ENCODE measurements at places on chromosomes 5 and 9.

DNA sequence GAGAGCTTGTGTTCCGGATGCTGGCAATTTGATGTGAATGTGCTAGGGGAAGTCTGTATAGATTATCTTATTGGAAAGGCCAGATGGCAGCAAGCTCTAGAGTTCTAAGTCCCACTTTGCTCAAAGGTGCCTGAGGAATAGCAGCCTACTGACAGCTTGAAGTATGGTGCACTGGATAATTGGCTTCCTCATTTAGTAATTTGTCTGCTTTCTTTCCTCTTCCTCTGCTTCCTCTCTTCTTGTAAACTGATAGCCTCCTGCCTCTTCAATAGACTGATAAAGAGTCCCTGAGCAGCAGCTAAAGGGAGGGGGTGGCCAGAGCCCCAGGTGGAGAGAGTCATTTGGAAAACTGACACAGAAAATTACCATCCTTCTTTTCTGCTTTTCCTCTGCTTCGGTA lies 177.3 kb downstream of the FGF1 start:
- no peak for DNase-seq

DNA sequence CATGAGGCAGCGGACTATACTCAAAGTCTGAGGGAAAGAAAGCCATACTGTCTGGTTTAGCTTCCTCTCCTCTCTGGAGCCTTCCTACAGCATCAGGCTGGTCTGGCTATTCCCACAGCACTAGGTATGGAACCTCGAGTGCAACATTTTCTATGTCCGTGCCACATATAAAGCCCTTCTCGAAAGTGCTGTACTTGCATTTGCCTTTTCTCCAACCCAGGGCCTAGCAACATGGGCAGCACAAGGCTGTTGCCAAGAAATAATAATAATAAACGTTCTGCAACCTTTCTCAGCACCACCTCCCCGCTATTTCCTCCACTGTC lies 804 bp downstream of the MED10 start:
- DNase-seq, result no peak

GRCh38 chr5:538801-539468 lies 14.7 kb upstream of the SLC9A3 start:
- no peak for DNase-seq

DNA sequence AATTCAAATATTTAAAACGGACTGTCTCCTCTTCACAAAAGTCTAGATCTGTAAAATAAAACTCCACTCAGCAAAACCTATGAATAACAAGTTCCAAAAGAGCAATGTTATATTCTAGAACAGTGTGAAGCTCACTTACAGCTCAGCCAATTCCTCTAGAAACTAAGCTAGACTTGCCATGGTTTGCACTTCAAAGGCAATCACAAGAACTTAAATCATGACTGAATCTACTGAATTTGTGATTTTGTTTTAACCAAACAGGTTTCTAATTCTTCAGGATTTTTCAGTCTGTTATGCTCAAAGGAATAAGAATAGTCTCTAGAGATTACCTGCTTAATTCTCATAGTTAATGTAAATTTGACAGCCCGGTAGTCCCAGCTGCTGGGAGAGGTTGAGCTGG lies 1.4 kb upstream of the PKD2L2 start:
- no peak for DNase-seq

DNA sequence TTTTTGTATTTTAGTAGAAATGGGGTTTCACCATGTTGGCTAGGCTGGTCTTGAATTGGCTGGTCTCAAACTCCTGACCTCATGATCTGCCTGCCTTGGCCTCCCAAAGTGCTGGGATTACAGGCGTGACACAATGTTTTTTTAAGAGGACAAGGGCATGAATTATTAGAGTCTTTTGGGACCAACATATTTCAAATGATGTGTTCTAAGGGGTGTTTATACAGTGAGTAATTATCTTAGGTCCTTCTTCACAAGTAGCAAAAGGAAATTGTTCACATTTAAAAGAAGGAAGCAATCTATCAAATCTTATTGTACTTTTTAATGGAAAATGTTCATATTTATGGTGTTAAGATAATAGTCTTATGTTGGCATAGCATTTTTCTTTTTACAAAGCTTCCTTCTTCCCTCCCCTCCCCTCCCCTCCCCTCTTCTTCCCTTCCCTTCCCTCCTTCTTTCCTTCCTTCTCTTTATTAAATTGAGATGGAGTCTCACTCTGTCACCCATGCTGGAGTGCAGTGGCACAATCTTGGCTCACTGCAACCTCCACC lies 6.7 kb downstream of the GNG10 start:
- DNase-seq, result no peak

GRCh38 chr5:89948977-89949376 lies 460.6 kb downstream of the CETN3 start:
- no peak for DNase-seq

DNA sequence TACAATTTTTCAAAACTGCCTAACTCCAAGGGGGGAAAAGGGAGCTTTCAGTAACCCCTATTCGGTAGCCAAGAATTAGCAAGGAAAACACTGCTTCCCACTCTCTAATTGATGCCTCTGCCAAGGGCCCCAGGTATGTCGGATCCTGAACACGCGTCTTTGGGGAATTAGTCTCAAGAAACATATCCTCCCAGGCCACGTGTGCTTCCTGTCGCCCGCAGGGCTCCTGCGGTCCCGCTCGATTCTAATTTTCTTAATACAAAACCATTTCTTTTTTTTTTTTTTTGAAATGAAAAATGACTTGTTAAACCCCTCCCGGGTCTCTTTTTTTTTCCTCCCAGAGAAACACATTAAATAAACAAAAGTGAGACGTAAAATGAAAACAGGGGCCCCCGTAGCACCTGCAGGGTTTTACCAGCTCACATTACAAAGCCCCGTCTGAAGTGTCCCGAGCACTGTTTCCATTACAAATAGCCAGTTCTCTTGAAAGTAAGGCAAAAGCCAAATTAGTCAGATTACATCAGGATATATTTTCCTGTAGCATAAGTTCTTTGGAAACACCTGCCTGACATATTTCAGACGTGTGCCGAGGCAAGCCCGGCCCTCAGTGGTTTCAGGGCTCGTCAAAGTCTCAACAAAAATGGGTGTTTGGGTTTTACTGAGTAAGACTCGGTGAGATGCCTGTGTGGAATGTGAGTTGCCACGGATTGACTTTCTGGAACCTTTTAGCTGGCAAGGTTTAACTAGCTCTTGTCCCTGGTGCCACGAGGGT lies 21.5 kb downstream of the SMIM23 start:
- DNase-seq, result no peak

DNA sequence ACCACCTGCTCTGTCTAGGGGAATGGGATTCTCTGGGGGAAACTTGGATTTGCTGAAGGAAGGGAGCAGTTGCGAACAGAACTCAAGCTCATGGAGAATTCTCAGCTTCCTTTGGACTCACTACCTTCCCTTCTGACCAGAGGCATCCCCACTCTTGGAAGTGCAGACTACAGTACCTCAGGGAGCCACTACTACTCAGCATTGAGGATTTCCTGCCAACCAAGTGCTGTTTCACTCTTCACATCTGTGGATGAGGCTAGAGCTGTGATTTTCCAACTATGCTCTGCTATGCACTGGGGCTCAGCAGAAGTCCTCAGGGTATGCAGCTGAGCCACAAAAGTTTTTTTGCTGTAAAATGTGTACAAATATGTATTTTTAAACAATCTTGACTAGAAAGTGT lies 43.9 kb downstream of the MACROH2A1 start:
- DNase-seq, result no peak

- no peak for DNase-seq
These were observed 115.1 kb downstream of the CDC42SE2 start for GRCh38 chr5:131378721-131379541.

DNA sequence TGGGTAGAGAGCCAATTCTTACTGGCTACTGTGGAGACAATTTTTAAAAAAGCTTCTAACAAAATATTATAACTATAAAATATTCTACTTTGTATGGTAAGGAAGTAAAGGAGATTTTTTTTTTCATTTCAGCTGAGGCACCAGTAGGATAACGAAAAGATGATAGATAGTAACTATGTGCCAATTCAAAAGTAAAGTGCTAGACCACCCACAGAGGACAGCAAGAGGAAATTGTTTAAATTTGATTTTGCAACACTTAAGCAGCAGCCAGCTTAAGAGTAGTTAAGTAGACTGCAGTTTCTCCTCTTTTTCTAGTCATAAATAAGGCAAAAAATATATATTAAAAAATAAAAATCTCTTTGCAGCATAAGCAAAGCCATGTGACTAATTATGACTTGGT lies 1539.3 kb upstream of the ACO1 start:
- no peak for DNase-seq

- DNase-seq, result no peak
These were observed 12.7 kb downstream of the IRF1 start for GRCh38 chr5:132477784-132478365.

- no peak for DNase-seq
These were observed 16.4 kb downstream of the RAB14 start for GRCh38 chr9:121185178-121185745.

GRCh38 chr9:122860319-122861142 lies 32.1 kb upstream of the PDCL start:
- DNase-seq, result no peak

- DNase-seq, result no peak
These were observed 98.0 kb upstream of the OTULINL start for GRCh38 chr5:14483504-14484157.

GRCh38 chr9:110048403-110048975 lies 159.5 kb downstream of the C9orf152 start:
- DNase-seq, result peak; percentile 42

DNA sequence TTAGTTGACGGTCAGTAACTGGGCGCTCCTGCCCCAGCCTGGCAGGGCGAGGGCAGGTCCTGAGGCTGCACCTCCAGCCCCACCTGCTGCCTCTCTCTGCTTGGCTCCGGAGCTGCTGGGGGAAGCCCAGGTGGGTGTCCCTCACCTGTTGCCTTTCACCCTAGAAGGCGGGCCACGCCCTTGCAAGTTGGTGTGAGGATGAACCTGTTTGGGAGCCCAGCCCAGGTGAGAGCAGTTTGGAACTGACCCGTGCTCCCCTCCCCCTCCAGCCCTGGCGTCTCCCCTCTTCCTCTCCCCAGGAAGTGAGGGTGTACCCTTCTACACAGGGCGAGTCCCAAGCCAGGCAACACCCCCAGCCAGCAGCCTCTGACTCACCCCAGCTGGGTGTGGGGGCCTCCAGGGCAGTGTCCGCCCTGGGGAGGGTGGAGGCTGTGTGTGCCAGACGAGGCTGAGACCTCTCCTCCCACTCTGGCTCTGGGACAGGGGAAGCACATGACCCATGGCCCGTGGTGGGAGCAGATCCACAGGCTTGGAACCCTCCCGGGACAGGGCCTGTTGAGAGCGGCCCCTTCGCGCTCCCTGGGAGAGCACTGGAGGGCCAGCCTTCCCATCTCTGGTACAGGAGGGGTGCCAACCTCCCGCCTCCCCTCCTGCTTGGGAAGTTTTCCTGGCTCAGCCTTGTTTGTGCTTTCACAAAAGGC lies 10.4 kb downstream of the LRRC8A start:
- no peak for DNase-seq

DNA sequence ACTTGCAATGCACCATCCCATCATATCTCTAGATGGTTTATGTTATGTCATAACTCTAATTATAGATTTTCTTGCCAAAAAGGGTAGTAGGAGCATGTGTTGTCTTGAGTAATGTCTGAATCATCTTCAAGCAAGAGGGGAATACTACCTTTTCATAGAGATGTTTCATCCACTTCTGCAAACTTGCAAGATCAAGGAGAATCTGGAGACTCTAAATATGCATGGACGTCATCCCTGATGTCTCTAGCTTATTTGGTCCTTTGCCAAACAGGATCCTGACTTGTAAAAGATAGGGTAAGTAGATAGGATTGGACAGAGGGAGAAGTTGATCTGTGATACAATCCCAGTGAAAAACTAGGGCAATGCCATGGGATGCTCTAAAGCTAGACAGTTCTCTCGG lies 246.5 kb downstream of the DMRTA1 start:
- no peak for DNase-seq

- no peak for DNase-seq
These were observed 92.5 kb downstream of the HTR4 start for GRCh38 chr5:148561801-148562311.

- no peak for DNase-seq
These were observed 561.1 kb downstream of the MTRR start for GRCh38 chr5:8429778-8430758.

GRCh38 chr5:178207917-178208280 lies 3.6 kb downstream of the HNRNPAB start:
- no peak for DNase-seq

- no peak for DNase-seq
These were observed 15.3 kb downstream of the TERT start for GRCh38 chr5:1279443-1280151.

- DNase-seq, result no peak
These were observed 22.5 kb downstream of the TPPP start for GRCh38 chr5:670396-671270.

Measured in stimulated activated CD8-positive, alpha-beta memory T cell treated with anti-CD3 and anti-CD28 coated beads, Interleukin-4, amount 100 ng/mL, for 1 hour (primary cell).